Transverse colon (tissue), 4 donors: ENCODE measurements at places on chromosomes 16 and 17.

GRCh38 chr16:51924744-51925143, 622.2 kb downstream of the TOX3 start:
- no peak for DNase-seq

GRCh38 chr17:60618854-60619526, 19.0 kb downstream of the PPM1D start:
- no peak for DNase-seq

- no peak for DNase-seq
These were observed 13.2 kb upstream of the SLC16A5 start for GRCh38 chr17:75074532-75074931.

DNA sequence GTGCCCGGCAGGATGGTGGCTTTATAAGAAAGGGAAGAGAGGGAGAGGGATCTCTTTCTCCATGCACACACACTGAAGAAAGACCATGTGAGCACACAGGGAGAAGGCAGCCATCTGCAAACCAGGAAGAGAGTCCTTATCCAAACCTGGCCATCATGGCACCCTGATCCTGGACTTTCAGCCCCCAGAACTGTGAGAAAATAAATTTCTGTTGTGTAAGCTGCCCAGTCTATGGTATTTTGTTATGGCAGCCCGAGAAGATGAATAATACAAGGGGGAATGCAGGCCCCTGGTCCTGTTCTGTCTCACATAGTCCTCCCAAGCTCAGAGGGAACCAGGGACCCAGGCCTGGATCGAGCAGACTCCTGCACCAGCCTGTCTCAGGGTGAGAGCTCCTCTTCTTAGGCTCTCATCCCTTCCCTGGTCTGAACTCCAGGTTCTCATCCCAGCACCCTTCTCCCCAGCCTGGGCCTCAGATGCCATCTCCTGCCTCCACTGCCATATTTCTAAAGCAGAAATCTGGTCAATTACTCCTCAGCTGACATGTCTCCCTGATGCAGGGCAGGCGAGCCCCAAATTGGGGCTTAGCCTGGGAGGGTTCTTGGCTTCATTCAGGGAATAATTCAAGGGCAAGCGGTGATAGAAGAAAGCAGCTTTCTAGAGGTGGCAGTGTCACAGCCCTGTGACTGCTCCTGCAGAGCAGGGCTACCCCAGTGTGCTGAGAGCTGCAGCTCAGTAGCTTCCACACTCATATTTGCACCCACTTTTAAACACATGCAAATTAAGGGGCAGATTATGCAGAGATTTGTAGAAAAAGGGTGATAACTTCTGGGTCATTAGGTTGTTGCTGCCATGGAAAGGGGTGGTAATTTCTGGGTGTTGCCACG, 28.8 kb downstream of the IGFBP4 start:
- DNase-seq: no peak

DNA sequence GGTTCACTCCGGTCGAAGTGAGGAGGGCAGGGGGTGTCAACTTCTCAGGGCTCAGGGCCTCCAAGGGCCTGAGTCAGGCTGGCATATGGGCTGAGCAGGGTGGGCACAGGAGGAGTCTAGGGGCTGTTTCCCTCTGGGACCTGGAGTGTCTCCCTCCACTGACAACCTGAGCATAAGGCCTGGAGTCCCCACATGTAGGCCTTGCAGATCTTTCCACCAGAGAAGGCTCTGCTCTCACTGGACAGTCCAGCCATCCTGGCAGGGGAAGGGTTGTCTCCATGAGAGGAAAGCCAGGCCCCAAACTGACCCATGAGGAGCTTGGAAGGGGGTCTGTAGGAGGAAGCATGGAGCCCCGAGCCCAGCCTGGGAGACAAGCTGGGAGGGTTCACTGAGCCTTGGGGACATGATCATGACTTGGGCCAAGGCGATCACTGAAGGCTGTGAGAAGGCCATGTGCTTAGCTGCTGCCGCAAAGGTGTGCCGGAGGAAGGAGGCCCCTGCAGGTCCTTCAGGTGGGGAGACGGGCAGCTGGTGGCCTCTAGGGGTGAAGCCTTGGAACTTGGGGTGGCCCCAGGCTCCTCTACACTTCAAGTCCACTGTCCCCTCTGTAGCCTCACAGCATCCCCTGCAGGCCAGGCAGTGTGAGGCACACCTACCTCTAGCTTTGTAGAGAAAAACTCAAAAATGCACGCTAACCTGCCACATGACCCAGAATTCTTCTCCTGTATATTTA, 9.9 kb downstream of the CMTM2 start:
- DNase-seq: peak; percentile 56

GRCh38 chr17:50329716-50330115, 16.2 kb upstream of the XYLT2 start:
- no peak for DNase-seq

- DNase-seq: peak; percentile 81
These were observed 1.0 kb downstream of the HERPUD1 start for GRCh38 chr16:56932721-56933619.

DNA sequence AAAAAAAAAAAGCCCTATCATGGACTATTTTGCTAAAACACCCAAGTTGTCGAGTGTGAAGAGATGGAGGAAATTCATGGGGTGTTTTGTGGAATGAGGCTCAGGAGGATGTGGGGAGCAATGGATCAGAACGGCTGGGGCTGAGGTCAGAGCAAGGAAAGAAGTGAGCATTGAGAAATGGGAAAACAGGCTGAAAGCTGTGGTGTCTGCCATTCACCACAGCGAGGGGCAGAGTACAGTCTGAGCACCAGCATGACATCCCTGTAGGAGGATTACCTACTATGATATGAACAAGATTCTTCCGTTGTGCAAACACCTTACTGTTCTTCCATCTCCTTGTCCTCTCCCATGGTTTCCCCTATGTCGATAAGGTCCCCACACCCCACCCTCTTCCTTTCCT, 193.1 kb downstream of the TMEM114 start:
- DNase-seq: no peak

DNA sequence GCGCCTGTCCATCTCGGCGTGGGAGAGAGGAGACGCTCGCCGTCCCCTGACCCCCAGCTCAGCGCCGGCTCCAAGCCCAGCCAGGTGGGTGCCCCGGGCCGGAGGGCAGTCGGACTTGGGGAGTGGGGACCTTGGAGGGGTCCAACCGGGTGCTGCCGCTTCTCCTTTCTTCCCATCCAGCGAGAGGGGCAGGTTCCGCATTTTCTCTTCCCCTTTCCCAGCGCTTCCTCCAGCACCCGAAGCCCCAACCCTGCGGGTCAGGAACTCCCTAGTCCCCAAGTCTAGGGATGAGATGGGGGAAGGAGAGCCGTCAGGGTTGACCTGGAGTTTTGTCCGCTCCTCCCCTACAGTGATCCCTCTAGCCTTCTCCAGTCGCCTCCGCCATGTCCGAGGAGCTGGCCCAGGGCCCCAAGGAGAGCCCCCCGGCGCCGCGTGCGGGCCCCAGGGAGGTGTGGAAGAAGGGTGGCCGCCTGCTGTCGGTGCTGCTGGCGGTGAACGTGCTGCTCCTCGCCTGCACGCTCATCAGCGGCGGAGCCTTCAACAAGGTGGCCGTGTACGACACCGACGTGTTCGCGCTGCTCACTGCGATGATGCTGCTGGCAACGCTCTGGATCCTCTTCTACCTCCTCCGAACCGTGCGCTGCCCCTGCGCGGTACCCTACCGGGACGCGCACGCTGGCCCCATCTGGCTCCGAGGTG, at the start of gene OTOP2:
OTOP2 (plus strand) TSS at position 24 of the 699 bp plus-strand sequence; CDS start at position 384, 360 bp downstream.
- DNase-seq: peak; percentile 25

- DNase-seq: no peak
These were observed 247.7 kb downstream of the UTP18 start for GRCh38 chr17:51508048-51508447.

GRCh38 chr16:86074651-86075487, 175.9 kb downstream of the IRF8 start:
- peak; percentile 6 for DNase-seq

DNA sequence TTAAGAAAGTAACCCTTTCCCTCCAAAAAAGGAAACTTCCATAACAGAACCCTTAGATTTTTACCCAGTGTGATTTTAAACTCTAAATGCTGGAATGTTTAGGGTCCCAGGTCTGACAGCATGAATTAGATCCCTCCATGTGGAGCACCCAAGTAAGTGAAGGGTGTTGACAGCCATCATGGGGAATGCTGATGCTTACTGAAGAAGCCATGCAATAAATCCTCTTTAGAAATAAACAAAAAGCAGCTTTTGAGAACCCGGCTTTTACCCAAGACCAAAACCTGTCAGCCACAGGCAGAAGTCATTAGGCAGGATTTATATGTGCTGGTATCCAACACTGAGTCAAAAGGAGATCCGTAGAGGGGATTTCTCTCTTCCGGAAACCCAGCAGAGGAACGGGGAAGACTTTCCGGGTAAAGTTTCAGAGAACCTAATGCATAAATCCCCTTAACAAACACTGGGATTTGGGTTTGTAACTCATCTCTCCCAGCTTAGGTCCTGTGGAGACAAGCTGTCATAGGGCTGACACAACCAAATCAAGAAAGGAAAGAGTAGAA, 287.5 kb downstream of the IRX3 start:
- DNase-seq: no peak

DNA sequence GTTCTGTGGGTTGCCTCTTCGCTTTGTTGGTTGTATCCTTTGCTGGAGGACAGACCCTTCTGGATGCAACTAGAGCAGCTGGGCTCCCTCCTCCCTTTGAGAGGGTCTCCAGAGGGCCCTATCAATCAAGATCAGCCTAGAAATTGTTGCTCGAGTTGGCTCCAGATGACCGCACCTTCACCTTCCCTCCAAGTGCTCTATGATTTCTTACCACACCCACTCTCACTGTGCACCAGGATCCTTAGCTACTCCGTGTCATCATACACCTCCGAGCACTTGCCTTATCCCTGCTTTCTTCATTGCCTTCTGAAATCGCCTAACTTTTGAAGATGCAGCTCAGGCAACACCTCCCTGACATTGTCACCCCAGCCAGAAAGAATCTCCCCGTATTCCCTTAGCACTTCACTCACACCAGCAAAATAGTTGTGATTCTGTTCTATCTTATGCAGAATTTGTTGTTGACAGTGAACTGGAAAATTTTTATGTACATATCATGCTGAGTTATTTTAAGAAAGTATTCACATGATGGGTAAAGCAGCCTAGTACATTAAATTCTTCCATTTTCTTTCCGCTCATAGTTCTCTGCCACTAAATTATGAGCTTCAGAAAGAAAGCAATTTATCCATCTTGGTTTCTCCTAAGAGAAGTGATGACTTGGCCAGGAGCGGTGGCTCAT, 52.9 kb downstream of the ABAT start:
- no peak for DNase-seq

DNA sequence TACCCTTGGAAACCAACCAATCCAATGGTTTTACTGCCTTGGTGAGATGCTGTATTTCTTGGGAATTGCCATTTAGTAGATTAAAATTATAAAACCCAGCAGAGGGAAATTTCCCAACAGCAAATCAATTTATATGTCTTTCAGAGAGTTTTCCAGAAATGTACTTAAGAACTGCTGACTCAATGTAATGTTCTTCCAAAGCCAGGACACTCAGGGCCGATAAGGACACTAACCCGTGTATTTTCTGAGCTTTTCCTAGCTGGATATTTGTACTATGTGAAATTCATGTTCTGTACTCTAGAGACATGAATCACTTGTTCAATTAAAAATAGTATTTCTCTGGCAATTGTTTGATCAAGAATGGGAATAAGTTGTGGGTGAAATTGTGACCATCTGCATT, 121.4 kb downstream of the KCNJ2 start:
- no peak for DNase-seq

DNA sequence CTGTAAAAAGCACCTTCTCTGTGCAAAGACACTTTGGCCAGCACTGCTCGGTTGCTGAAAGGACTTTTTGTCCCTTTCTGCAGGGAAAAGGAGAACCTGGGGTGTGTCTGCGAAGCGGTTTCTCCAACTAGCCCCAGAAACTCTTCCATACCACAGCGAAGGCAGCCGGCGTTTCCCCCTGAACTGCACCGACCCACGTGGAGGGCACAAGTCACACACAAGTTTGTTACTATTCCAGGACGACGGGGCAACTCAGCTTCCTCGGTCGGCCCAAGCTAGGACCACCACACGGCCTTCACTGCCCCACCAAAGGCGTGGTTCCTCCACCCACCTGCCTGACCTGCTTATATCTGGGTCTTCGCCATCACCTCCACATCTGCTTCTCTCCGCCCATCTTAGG, 1.9 kb downstream of the RTN4RL1 start:
- no peak for DNase-seq

- DNase-seq: no peak
These were observed 22.5 kb downstream of the MYH10 start for GRCh38 chr17:8608001-8608400.

- no peak for DNase-seq
These were observed 6.6 kb downstream of the GID4 start for GRCh38 chr17:18045691-18046350.

GRCh38 chr16:81688182-81688581, 90.9 kb upstream of the PLCG2 start:
- DNase-seq: no peak

DNA sequence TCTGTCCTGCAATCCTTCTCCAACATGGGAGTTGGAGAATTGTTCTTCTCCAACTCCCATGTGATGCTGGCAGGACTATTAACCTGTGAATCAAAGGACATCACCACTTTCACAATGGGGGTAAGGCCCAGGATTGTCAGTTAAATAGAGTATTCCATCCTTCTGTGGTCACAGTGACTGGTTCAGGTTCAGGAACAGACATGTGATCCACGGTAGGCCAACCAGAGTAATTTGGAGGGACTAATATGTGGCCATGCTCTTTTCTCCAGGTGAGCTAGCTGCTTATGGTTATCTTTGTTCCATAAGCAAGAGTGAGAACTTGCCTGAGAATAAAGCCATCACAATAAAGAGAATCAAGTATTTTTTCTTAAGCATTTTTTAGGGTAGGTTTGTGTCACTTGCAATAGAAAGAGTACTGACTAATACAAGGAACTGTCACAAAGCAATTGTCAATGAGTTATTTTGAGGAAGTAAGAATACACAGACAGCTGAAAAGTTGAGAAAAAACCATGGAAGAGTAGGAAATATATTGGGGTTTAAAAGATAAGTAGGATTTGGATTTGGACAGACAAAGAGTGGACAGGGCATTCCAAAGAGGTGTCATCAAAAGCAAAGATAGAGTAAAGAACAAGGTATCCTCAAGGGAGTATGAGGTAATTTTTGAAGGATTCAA, 63.4 kb downstream of the BRIP1 start:
- DNase-seq: no peak

GRCh38 chr17:20225162-20226115, 216.3 kb downstream of the SPECC1 start:
- no peak for DNase-seq

DNA sequence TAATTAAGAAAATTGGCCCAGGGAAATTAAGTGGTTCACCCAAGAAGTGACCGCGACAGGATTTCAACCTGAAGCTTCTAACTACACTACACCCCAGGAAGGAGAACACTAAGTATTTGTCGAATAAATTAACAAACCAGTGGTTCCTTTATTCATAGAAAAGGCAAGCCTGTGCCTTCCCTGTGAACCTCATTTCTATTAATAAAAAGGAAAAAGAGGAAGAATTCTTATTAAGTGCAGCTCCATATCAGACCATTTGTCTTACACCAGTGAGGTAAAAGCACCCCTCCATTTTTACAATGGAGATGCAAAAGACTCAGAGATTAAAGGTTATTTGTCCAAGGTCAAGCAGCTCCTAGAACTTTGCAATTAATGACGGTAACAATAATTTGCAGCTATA, 1.7 kb downstream of the COPS3 start:
- no peak for DNase-seq

- no peak for DNase-seq
These were observed 266.7 kb upstream of the CDH11 start for GRCh38 chr16:65388592-65388991.
